Forelimb muscle (tissue), 1 donor: ENCODE measurements at places on chromosomes 5 and 9. TPM values are rescaled to one million over a fixed set of nuclear protein-coding genes. Genes with fewer than 3 reads are reported as not detected.

DNA sequence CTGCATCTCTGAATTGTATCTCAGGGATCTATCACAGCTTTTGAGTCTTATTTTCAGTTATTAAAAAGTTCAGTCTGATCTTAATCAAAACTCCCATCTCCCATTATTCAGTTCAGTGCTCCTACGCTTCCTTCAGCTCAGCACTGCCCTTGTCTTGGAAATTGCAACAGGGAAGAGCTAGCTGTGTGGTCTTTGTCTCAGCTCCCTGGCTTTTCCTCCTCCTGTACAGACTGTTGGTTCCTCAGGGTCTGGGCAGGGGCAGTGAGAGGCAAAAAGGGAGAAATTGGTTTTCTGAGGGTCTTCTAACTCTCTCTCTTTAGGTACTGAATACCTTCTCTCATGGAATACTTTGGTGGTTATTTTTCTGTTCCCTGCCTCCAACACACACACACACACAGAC is 48.2 kb downstream of the PDE8B start:
- no peak for DNase-seq

DNA sequence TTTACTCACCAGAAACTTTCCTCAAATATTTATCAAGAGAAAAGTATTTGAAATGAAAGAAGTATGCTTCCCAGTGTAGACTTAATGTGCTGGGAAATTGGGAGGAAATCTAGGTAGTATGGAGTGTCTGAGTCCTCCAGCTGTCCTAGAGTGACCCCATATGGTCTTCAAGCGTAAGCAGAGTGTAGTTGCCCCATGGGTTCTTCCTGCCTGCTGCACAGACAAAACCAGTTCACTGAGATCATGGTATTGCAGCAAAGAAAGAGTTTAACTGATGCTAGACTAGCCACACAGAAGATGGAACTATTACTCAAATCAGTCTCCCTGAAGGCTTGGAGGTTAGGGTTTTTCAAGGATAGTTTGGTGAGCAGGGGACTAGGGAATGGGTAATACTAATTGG is 114.9 kb upstream of the PRLR start:
- DNase-seq = no peak

SCGB3A1 gene
- polyA plus RNA-seq = 1.4 TPM

- no peak for DNase-seq
Measured at GRCh38 chr5:107900721-107901120, 230.0 kb upstream of the EFNA5 start.

PCDHGC4 gene
- 1.8 TPM for polyA plus RNA-seq

DNA sequence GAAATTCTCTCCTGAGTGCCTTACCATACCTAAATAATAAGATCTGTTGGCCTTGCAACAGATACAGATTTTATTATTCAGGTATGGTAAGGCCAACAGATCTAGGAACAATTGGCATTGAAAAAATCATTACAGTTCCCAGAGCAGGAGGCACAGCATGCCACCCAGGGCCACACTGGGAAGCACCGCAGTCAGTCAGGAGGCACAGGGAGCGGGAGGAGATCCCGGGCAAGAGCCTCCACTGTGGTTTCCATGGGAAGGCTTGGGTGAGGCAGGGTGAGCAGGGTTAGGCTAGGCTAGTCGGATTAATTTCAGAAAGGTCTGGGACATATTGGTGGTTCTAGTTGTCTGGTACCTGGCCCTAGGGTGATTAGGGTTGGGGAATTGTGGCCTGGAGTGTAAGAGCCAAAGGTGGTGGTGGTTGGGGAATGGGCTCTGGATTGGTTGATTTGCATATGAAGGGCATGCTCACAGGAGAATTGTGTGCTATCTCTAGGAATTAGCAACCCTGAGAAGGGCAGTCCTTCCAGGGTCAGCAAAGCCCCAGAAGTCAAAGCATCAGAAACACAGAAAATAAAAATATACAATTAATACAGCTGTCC is 111.4 kb downstream of the PDE8B start:
- DNase-seq = no peak

PCDHB4 gene
- 3.1 TPM for polyA plus RNA-seq

PDE6A gene
- 0.06 TPM for polyA plus RNA-seq

DNA sequence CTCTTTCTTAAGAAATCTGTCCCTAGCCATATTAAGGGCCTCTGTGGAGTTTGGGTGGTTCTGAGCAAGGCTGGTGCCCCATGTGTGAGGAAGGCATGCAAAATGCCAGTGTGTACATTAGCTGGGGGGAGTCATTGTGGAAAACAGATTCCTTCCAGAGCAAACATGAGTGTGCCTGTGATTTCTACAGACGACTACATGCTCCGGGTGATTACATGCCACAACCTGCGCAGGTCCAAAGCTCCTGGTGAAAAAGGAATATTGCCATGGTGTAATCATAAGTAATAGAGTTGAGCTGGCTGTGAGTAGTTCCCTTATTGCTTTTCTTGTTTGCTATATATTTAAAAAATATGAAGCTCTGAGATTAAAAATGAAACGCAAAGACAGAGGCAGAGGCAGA is 102.1 kb downstream of the ACER2 start:
- no peak for DNase-seq

- no peak for DNase-seq
Measured at GRCh38 chr5:137316346-137316736, 182.8 kb downstream of the SPOCK1 start.

DNA sequence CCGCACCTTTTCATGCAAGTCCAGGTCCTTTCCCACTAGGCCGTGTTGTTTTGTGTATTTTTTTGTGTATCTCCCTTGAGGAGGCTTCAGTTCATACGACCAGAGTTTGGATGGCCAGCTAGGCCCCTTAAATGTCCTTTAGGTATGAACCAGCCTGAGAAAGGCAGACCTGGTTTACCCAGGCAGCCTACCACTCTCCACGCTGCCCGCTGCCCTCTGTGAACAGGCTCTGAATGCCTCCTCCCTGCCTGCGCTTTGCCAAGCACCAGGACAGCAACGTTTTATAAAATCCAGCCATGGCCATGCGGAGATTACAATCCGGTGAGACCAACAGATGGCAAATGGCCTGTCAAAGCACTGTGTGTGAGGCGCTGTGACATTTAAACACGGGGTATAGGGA is 626 bp upstream of the CLTB start:
- no peak for DNase-seq

DNA sequence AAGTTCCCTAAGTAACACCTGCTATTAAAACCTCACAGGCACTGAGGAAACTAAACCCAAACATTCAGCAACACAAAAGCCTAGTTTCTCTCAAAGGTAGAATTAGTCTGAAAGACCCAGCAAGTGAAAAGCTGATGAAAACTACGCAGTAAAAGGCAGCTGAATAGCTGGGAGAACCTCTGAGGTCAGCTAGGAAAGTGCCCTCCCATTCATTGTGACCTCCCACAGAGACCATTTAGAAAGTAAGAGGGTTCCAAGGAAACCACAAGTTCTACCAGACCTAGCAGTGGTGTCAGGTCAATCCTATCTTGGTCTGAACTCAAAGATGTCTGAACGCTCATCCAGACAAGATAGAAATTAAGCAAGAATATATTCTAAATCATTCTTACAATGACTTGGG is 144.7 kb downstream of the SSBP2 start:
- DNase-seq = no peak

CDC20B gene
- polyA plus RNA-seq = not detected

- DNase-seq = no peak
Measured at GRCh38 chr5:39255406-39255805, 36.0 kb upstream of the FYB1 start.

PCSK1 gene
- 0.04 TPM for polyA plus RNA-seq
